ENCODE measurements at places on chromosomes 5 and 9.

DNA sequence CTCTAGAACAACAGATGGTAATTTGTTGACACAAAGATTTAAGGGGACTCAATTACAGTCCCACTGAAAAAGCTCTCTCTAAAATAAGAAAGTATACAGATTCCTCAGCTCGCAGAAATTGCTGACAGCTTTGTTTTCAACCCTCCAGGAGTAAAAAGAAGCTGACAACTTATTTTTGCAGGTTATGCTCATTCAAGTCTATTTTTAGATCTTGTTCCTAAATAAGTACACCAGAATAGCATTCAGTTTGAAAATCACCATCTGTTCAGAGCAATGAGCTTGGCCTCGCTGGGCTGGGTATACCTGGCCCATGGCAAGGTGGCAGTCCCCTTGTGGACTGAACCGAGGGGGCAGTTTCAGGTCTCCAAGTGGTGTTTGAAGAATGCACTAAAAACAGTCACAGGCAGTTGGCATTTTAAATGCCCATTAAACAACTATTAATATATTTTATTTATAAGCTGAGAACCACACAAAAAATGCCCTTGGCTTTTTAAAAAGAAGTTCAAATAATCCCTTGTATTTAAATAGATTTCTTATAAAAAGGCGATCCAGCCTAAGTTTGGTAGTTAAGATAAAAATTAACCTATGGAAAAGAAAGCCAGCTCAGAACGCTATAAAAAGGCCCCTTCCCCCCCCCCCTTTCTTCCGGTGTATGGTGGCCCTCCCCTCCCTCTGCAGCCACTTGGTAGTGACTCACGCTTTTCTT, 169.2 kb downstream of the AUH start:
- no peak for DNase-seq

DNA sequence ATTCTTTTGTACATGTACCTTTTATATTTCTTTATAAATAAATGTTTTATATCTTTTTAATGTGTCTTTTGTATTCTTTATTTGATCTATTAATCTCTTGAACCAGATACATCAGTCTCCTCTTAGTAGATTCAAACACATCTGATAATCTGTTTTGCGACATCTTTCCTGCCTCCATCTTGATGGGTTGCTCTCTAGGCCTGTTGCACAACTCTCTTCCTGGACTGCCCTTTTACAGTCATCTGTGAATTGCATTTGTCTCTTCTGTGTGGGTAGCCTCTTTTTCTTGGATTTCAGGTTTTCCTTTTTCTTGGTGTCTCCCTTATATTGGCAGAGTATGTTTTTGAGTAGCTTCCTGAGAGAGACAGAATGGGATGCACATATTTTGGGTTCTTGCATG, 6.2 kb downstream of the ZFYVE16 start:
- DNase-seq, result no peak

- no peak for DNase-seq
These were observed 503.6 kb upstream of the TUSC1 start for GRCh38 chr9:26181836-26182235.

- no peak for DNase-seq
These were observed 34.9 kb downstream of the PCDH1 start for GRCh38 chr5:141843156-141843927.

DNA sequence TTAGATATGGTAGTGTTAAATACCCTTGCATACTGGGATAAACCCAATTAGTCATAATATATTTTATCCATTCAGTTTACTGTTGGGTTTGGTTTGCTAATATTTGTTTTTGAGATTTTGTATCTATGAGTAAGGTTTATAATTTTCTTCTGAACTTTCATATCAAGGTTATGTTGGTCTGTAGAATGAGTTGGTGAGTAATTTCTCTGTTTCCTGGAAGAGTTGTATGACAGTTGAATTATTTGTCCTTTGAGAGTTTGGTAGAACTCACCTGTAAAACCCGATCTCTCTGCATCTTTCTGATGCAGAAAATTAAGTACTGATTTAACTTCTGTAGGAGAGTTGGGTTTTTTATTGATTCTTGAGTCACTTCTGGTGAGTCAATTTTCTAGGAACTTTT, 20.4 kb downstream of the DDX4 start:
- no peak for DNase-seq

DNA sequence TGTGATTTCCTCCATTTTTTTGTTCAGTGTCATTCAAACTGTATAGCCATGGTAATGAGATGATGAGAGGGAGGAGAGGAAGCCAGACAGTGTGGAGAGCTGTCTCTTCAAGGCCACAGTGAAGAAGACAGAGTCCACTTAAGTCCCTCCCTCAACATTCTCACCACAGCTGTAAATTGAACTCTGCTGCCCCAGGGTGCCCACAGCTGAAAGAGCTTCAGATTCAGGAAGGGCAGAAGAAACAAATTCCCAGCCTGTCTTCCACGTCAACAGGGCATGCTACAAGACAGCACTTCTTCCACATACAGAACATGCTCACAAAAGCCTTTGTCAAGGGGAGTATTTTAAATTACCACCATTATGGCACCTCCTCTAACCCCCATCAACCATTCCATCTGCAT, 100.4 kb downstream of the KLHL3 start:
- DNase-seq, result no peak
